ENCODE measurements at places on chromosomes 2 and 18.

DNA sequence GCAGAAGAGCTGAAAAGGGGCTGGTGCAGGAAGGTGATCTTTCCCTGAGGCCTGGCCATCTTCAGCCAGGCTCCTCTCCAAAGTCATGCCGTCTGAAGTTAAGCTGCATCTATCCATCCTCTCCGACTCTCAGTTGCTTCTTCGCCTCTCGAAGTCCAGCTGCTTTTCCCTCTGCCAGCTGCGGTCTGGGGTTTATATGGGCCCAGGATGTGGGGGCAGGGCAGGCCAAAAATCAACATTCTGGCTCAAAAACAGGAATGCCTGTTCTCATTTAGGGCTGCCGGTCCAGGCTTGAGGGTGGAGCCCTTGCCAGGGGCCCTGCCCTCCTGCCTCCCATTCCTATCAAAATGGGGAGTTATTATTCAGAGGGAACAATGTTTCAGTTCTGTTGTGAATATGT is 31.2 kb downstream of the CREG2 start:
- no peak for DNase-seq

- peak; percentile 14 for DNase-seq
Measured at GRCh38 chr2:26455670-26456439, 22.1 kb downstream of the OTOF start.

- DNase-seq: no peak
Measured at GRCh38 chr2:27977731-27978312, 87.3 kb downstream of the BABAM2 start.

- DNase-seq: no peak
Measured at GRCh38 chr2:18465979-18466378, 94.5 kb downstream of the RDH14 start.

DNA sequence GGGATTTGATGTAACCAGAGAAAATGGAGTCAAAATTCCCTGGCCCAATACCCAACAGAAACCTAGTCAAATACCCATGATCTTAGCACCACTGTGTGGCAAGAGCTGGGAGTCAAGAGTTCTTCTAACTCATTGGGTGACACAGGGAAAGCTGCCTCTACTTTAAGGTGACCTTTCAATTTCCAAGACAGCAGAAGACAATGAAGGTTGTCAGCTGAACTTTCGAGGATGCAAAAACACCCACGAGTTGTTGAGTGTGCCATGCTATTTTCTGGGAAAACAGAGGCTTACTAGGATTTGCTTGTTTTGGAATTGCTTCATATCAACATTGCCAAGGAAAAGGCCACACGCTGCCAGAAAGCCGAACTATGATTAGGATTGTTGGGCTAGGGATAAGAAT is 61.6 kb upstream of the CYRIA start:
- DNase-seq: no peak

DNA sequence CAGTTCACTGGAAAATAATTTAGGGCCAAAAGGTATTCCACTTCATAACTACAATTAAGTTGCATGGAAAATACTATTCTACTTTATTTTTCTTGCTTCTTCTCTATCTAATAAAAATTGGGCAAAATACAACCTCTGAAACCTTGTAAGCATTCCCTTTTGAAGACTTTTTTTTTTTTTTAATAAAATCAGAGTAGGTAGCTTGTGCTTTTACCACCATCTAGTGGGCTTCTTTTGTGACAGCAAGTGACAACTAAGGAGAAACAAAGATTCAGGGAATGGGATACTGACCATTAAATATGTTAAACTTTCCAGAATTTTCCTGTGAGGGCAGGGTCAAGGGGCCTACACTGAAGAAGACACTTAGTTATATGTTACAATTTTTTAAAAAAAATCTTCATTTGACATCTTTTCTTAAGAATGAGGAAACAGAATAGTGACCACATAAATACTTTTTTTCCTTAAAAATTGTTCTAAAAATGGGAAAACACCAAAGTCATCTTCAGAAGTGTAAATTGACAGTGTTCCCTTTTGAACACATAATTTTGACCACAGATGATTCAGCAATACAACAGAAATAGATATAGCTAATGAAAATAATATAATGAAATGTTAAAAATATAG is 1183.2 kb upstream of the ACVR2A start:
- DNase-seq: no peak

GRCh38 chr2:42922790-42923579 is 130.6 kb upstream of the HAAO start:
- DNase-seq: no peak

DNA sequence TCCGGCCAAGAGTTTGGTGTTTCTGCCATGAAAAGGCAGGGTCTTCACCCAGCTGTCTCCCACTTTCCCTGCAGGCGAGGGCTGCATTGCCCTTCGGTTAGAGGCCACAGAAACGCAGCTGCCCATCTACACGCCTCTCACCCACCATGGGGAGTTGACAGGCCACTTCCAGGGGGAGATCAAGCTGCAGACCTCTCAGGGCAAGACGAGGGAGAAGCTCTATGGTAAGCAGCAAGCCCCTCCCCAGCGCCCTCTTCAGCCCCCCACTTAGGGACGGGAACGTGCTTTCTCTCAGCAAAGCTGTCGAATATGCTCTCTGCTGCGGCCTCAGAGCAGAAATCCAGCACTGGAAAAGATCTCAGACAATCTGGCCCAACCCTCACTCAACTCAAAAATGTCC is 57.7 kb upstream of the ATG16L1 start:
- no peak for DNase-seq

GRCh38 chr2:27831279-27832050 is 58.7 kb downstream of the RBKS start:
- DNase-seq: no peak

- no peak for DNase-seq
Measured at GRCh38 chr18:22194151-22194598, 24.8 kb downstream of the GATA6 start.

DNA sequence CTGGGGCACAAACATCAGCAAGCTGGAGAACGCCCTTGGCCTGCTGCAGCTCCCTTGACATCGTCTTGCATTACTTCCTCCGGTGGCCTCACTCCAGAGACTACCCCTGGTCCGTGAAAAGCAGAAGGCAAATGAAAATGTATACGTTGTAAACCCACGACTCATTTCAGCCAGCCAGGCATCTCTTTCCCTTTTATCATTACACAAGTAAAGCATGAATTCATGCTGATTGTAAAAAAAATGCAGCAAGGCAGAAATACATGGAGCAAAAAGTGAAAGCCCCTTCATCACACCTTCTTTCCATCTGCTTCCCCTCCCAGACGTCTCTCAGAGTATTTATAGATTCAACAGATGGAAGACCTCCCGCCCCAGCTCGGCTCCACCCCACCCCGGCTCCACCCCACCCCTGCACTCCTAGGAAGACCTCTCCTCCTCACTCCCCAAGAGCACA is 41.6 kb upstream of the RALBP1 start:
- no peak for DNase-seq
